ENCODE measurements at places on chromosomes 12 and 14.
A peak's percentile ranks its signal among the peaks of the same experiment; 100 is the strongest.

DNA sequence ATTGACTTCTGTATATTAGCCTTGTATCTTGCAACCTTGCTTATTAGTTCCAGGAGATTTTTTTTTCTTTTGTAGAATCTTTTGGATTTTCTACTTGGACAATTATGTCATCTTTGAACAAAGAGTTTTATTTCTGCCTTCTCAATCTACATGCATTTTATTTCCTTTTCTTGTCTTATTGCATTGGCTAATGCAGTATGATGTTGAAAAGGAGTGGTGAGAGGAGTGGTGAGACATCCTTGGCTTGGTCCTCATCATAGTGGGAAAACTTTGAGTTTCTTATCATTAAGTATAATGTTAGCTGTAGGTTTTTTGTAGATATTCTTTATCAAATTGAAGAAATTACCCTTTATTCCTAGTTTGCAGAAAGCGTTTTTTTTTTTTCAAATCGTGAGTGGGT is 80.6 kb downstream of the RFX4 start:
- no peak for DNase-seq

GRCh38 chr12:24730489-24730896 is 218.4 kb downstream of the BCAT1 start:
- DNase-seq: no peak

- DNase-seq: no peak
Measured at GRCh38 chr12:125742413-125742812, 677.2 kb downstream of the AACS start.

DNA sequence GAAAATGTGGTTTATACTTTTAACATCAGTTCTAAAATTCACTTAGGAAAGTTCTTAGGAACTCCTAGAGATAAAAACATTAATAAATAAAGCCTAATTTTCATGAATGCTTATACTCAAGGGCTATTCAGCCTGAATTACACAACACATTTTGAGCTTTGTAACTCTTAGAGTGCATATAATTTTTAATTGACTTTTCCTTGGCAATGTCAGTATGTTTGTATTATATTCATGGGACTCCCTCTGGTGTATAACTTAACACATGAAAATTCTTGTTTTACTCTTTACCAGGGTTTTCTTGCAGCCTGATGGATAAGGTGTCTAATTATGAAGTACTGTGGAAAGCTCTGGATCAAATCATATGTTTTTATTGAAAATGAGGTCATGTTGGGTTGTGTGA is 150.6 kb upstream of the HMGA2 start:
- DNase-seq: no peak

DNA sequence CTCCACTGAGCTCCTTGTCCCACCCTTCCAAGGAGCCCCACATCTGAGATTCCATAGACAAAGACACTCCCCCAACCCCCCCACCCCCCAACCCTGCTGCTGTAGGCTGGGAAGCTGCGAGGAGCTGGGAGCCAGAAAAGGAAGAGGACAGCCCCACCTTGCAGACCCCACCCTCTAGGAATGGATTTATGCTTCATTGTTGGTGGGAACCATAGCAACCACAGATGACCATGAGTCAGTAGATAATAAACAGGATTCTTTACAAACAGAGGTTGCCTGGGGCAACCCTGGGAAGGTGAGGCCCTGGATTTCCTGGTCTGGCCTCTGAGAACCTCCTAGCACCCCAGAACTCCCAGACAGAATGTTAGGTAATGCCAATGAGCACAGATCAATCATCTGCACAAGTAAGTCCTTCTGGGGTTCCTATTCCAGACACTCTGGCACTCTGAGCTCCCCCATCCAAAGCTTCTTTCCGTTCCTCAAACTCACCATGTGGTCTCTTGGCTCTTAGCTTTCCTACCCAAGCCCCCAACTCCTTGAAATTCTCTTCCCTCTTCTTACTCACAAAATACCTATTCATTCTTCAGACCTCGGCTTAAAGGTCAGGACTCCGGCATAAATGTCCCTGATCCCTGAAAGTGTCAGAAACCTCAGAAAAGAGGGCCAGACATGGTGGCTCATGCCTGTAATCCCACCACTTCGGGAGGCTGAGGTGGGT is 15.2 kb upstream of the PLEKHG6 start:
- DNase-seq: peak; percentile 58

DNA sequence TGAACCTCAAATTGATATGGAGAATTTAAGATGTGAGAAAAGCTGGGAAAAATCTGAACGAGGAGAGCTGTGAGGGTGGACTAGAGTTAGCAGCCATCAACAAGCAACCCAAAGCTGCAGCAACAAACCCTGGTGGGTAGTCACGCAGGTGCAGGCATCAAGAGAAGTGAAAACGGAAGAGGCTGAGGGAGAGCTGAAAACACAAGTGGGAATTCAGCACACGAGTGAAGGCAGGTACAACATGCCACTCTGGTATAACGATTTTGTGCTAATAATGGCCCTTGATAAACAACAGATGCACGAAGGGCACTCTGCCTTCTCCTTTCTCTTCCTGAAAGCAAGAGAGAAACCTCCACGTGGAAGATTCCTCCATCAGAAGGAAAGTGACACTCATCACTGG is 11.5 kb downstream of the TCL1B start:
- no peak for DNase-seq

DNA sequence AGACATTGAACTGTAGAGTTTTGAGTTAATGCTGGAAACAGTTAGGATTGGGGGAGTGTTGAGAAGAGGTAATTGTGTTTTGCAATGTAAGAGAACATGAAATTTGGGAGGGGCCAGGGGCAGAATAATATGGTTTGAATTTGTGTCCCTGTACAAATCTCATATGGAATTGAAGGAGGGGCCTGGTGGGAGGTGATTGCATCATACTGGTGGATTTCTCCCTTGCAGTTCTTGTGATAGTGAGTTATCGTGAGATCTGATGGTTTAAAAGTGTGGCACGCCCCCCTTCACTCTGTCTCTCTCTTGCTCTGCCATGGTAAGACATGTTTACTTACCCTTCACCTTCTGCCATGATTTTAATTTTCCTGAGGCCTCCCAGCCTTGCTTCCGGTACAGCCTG is 876.0 kb upstream of the FBXO33 start:
- DNase-seq: no peak
